ENCODE measurements at places on chromosomes 6 and 20. TPM values are rescaled to one million over a fixed set of nuclear protein-coding genes. Genes with fewer than 3 reads are reported as not detected.

DNA sequence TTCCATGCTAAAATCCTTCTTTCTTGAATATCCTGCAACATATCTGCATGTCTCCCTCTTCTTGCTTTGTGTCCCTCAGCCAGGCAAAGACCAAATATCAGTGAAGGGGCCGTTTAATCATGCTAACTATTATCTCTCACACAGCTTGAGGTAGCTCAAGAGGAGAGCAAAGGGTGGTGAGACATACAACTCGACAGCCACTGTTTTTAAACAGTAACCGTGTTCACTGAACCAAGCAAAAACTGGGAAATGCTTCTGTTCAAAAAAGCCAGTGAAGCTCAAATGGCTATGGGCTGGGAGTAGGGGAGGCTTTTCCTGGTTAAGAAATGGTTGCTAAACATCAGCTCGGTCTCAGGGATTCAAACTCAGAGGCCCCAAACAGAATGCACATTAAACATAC, 83.4 kb downstream of the MAP7 start:
- peaks cover 28% of the 10 kb centered on the region for H3K4me1 ChIP-seq
- H3K27ac ChIP-seq = peak overlapping the region; percentile 90
- H3K36me3 ChIP-seq = no peaks in the 10 kb centered on the region
- H3K27me3 ChIP-seq = peaks cover 2% of the 10 kb centered on the region
- DNase-seq = no peak

GRCh38 chr6:113308266-113308665, 548.9 kb upstream of the MARCKS start:
- H3K4me3 ChIP-seq = no peak overlapping the region
- DNase-seq = no peak
- H3K27me3 ChIP-seq = no peaks in the 10 kb centered on the region
- H3K27ac ChIP-seq = no peak overlapping the region

GRCh38 chr20:49690899-49691620, 22.6 kb downstream of the B4GALT5 start:
- no peak for DNase-seq
- no peak overlapping the region for H3K4me3 ChIP-seq
- H3K27me3 ChIP-seq = no peaks in the 10 kb centered on the region
- H3K4me1 ChIP-seq = peaks cover 37% of the 10 kb centered on the region

GRCh38 chr6:130932438-130932837, 105.2 kb downstream of the SMLR1 start:
- H3K27ac ChIP-seq = peak overlapping the region; percentile 45
- peaks cover 9% of the 10 kb centered on the region for H3K36me3 ChIP-seq
- no peak for DNase-seq
- H3K4me1 ChIP-seq = peaks cover 45% of the 10 kb centered on the region
- no peaks in the 10 kb centered on the region for H3K27me3 ChIP-seq
- no peak overlapping the region for H3K4me3 ChIP-seq

- no peak overlapping the region for H3K4me3 ChIP-seq
- H3K36me3 ChIP-seq = peaks cover 9% of the 10 kb centered on the region
- no peak overlapping the region for H3K27ac ChIP-seq
- no peaks in the 10 kb centered on the region for H3K27me3 ChIP-seq
Measured at GRCh38 chr20:36672991-36673390, 27.0 kb upstream of the SLA2 start.

DNA sequence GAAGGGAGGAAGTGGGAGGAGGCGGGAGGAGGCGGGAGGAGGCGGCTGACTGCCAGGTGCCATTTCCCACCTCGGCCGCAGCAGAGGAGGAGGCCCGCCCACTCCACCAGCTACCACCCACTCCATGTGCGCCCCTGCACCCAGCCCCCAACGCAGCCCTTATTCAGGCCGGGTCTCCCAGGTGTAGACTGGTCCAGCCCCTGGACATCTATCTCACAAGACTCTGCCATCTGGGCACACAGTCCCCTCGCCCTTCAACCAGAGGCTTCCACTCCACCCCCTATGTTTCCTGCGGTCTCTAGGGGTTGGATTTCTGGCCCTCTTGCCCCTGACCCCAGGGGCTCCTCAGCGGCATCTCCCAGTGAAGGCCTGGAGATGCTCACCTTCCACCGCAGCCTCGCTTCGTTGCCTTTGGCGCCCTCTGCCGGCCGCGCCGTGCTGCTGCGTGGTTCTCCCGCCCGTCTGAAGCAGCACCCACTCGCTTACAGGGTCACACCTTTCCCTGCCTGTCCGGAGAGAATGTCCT, 32.6 kb upstream of the FAM83D start:
- peaks cover 11% of the 10 kb centered on the region for H3K4me1 ChIP-seq
- DNase-seq = peak; percentile 73
- no peak overlapping the region for H3K27ac ChIP-seq
- no peaks in the 10 kb centered on the region for H3K36me3 ChIP-seq

The DEFB129 gene
- not detected for total RNA-seq

Measured in neural crest cell (in vitro differentiated cells).